ENCODE measurements at places on chromosomes 4 and X.

DNA sequence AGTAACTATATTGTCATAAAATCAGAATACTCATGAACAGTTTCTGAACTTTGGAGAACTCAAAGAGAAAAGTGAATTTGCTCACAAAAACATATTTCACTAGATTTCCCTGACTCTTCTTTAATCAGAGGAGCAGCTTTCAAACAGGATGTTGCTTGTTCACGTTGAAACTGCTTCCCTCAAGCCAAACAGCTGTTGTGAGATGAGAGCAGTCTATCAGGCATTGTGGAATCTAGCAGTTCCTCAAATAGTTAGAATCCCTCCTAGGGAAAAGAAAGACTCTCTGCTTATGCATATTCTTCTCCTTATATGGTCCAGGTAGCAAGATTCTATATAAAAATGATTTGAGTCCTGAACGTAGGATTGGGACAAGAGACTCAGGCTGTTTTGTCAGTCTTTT, 1012.1 kb downstream of the FAM133A start:
- DNase-seq: no peak

DNA sequence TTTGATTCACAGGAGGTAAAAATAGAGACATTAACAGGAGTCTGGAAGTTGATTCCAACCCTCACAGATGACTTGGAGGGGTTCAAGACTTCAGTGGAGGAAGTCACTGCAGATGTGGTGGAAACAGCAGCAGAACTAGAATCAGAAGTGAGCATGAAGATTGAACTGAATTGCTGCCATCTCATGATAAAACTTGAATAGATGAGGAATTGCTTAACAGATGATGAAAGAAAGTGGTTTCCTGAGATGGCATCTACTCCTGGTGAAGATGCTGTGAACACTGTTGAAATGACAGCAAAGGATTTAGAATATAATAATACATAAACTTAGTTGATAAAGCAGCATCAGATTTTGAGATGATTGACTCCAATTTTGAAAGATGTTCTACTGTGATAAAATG, 76.5 kb downstream of the RELL1 start:
- no peak for DNase-seq

GRCh38 chr4:47538111-47538824, 53.2 kb downstream of the ATP10D start:
- no peak for DNase-seq

DNA sequence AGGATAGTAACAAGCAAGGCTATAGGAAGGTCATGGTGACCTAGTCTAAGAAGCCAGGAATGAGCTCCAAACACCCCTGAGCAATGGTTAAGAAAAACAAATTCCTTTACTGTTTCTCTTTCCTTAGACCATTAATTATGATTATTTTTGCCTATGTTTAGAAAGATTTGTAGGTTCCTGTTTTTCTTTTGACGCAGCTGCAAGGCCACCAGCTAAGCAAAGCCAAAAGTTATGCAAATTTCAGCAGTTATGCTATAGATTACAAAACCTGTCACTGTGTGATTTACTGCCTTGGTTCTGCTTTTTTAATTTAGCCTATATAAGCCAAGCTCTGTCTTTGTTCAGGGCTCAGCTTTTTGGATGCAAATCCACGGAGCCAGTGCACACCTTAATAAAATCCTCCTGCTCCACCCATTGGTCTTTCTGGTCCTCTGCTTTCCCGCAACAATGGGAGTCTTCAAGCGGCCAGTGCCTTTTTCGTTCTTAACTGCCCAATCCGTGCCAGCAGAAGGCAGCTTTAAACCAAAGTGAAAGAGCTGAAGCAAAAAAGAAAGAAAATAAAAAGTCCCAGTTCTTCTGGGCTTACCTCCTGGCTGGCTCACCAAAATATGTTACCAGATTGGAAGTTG, 1.4 kb upstream of the CEP135 start:
- DNase-seq: no peak

GRCh38 chrX:41779030-41779564, 55.1 kb downstream of the GPR82 start:
- no peak for DNase-seq

DNA sequence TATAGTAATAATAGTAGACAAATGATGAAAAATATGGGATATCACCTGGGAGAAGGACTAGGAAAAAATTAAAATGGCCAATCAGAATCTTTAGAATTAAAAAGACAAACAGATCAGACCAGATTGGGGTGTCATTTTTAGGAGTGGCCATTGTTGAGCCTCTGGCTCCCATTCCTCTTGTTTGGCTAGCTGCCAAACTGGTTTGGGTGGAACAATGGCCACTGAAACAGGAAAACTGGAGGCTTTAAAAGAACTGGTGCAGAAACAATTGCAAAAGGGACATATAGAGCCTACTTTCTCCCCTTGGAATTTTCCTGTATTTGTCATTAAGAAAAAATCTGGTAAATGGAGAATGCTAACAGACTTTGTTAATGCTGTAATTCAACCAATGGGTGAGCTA, 294.8 kb upstream of the DKK2 start:
- DNase-seq: no peak

DNA sequence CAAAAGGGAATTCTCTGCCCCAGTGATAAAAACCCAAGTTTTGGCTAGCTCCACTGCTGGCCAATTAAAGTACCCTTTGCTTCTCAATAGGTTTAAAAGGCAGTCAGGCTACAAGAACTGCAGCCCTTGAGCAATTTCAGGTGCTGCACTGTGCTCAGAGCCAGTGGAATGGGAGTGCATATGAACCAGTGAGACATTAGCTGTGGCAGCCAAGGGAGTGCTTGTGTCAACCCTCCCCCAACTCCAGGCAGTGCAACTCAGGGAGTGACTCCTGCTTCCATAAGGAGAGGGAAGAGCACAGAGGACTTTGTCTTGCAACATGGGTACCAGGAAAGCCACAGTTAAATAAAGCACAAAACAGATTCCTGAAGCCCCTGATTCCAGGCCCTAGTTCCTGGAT, 61.6 kb upstream of the VAMP7 start:
- DNase-seq: no peak

GRCh38 chr4:118740869-118741268, 55.7 kb downstream of the METTL14 start:
- DNase-seq: no peak

GRCh38 chr4:153394945-153395344, 50.5 kb downstream of the MND1 start:
- DNase-seq: no peak

DNA sequence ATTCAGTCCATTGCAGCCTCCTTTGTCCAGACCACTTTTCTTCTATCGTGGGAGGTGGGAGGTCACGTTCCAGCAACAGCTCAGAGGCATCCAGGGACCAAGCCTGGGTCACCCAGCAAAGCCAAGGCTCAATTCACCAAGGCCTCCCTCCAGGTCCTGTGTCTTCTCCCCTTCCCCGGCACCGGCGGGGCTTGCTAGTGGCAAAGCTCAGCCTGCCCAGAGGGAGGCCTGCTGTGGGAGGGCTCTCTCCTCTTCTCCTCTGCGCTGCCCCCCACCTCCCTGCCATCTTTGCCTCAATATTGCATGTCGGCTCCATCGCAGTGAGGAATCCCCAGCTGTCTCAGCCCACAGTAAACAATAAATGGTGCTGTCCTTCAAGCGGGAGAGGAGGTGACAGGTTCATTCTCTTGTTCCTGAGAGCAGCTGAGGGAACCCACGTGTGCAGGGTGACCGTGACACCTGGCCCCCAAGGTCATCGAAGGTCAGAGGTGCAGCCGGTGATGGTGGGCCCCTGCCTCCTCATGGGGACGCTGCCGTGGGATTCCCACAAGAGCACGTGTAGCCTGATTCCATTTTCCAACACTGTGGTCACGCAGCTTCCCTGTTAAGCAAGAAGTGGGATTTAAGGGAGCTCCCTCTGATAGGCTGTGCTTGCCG, 111.5 kb upstream of the PSAPL1 start:
- no peak for DNase-seq

- DNase-seq: no peak
These were observed 22.0 kb downstream of the C4orf54 start for GRCh38 chr4:99635601-99636000.

DNA sequence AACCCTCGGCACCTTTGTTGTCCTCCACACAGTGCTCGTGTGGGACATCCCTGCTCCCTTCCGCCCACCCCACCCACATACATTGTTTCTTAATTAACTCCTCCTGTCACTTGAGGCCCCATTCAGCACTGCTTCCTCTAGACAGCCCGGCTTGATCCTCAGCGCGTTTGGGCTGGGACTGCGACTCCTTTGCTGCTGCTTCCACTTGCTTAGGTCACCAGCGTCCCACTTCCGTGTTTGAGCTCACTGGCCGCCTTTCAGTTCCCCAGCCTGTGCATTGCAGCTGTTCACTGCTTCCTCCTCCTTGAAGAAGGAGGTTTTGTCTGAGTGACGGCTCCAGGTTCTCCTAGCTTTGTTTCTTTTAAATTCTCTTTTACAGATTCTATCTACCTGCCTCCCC, 16.1 kb downstream of the RNF4 start:
- DNase-seq: no peak

- DNase-seq: no peak
These were observed 13.7 kb upstream of the WDR1 start for GRCh38 chr4:10130178-10130888.

DNA sequence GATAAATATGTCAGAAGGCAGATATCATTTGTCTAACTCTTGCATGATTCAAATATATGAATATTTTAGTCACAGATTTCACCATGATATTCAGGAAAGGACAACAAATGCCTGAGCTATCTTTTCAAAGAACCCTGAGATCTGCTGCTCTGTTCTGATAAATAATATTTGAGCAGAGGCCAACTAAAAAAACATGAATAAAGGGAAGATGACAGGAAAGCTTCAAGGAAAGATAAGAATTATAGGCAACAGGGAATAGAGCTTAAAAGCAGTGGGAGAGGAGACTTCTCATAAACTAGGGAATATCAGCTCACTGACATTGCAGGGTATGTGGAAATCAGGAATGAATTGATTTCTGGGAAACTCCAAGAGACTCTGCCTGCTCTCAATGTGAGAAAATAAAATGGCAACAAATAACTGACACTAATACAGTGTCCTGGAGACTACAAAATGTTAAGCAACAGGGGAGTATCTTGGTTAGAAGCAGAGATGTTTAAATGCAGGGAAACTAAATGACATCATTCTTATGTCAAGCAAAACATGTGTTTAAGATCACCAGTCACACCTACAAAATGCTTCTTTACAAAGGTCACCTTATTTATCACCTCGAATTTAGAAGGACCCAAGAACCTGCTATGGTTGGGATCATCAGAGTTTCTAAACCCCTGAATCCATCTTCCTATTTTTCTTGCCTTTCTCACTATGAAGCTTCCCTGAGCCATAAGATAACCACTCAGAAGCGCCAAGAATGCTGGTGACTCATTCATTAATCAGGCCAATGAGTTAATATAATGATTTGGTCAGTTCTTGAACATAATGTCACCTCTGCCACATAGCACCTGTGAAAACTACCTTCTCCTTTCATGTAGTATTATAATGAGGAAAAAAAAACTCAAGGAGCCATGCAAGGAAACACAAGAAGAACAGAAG, 78.1 kb downstream of the NDST3 start:
- no peak for DNase-seq

DNA sequence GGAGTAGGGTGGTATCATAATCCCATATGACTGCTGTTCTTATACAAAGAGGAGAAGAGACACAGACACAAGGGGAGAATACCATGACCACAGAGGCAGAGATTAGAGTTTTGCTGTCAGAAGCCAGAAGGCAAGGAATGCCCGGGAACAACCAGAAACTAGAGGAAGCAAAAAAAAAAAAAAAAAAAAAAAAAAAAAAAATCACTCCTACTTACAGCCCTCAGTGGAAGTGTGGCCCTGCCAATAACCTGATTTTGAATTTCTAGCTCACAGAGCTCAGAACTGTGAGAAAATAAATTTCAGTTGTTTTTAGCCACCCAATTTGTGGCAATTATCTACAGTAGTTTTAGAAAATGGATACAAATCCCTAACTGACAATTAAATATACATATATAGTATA, 30.4 kb upstream of the UBE2NL start:
- DNase-seq: no peak

DNA sequence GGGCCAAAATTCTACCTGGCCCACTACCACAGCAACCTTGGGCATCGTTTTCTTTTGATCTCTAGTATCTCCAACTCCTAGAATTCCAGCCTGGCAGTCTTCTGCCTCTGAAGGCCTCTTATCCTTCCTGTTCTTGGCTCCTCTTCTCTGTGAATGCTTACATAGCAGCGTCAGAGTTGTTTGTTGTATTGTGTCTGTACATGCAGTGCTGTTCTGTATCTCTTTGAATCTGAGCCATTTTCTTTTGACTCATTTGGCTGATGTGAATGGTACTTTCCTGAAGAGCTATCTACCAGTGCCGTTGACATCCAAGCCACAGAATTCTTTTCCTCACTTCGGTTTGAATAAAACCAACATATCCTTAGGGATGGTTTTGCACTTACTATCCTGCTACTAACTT, 79.2 kb downstream of the TMEM164 start:
- DNase-seq: no peak

GRCh38 chr4:101205916-101206315, 141.4 kb downstream of the PPP3CA start:
- DNase-seq: peak; percentile 28

DNA sequence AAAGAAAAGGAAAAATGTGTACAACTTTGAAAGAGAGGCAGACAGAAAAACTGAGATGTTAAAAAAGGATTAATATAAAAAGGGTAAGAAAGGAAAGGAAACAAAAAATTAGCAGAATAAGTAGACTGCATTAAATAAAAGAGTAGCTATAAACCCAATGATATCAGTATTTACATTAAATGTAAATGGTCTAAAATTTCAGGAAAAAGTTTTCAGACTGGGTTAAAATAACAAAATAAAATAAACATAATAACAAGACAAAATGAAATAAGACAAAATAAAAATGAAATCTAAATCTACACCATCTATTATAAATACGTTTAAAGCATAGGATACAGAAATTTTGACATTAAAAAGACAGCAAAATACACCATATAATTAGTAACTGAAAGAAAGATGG, 199.0 kb downstream of the HTR2C start:
- no peak for DNase-seq

GRCh38 chrX:53768451-53768850, 81.9 kb upstream of the HUWE1 start:
- DNase-seq: no peak

DNA sequence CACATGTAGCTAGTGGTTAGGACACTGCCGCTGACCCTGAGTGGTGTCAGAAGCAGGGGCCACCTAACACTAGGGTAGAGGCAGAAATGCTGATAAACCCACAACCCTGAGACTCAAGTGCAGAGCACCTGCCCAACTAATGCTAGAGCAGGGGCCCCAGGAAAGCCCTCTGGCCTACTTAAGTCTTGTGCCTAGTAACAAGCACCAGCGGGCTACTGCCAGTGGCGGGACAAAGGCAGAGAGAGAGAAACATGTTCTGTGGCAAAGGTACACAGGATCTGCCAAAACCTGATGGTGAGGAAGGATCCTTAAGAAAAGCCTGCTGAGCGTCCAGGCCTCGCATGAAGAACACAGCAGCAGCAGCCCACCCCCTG, 172.4 kb downstream of the PRDM5 start:
- DNase-seq: no peak

DNA sequence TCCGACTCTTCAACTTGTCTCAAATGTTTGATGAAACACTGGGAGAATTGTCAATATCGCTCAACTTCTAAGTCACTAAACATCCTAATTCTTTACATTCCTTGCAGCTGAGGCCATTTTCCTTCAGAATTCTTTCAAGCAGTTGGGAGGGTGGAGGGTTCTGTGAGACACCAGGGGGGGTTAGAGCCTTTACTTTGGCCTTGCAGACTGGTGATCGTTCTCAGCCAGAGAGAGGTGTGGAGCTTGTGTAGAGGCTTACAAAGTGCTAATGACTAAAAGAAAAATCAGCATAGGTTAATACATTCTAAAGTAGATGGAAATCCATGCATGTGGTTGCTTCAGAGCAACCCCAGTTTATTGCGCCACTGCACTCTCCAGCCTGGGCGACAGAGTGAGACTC, 21.3 kb upstream of the SOX3 start:
- DNase-seq: no peak

- no peak for DNase-seq
These were observed 38.8 kb upstream of the ADGRA3 start for GRCh38 chr4:22554670-22555069.
